ENCODE measurements at places on chromosomes 16 and 17.
A peak's percentile ranks its signal among the peaks of the same experiment; 100 is the strongest.

DNA sequence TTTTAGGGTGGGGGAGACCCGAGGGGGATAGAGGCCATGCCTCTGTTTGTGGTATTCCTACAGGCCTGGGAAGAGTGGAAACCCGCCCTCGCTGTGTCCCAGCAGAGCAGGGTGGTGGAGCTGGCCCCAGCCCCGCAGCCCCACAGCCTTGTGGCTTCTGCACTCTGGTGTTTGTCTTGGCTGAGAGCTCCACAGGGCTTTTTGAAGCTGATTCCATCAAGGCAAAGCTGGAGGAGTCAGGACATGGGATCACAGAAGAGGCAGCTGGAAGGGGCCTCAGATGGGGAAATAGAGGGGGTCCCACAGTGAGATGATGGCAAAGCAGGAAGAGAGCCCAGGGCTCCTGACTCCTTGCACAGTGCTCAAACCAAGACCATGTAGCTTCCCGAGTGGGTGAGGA, 5.0 kb upstream of the WFIKKN2 start:
- no peak for DNase-seq

- DNase-seq = no peak
Measured at GRCh38 chr17:1260770-1261161, 9.5 kb upstream of the BHLHA9 start.

DNA sequence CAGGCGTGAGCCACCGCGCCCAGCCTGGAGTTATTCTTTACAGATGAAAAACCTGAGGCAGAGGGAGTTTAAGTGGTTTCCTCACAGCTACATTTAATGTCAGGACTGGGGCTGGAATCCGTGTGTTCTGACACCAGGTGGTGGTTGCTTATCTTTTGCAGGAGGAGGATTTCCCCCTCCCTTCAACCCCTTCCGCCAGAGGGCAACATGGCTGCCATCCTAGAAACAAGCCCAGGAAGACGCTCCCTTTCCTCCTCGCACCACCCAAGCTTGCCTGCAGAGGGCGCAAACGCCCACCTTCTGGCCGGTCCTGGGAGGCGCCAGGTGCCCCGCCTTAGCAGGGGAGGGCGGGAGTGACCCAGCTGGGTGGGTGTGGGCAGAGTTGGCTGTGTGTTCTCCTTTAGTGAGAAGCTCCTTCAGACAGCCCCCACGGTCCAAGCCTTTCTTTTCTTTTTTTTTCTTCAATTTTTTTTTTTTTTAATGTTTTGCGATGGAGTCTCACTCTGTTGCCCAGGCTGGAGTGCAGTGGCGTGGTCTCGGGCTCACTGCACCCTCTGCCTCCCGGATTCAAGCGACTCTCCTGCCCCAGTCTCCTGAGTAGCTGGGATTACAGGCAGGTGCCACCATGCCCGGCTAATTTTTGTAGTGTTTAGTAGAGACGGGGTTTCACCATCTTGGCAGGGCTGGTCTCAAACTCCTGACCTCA, 9.9 kb upstream of the RAP1GAP2 start:
- peak; percentile 82 for DNase-seq

- DNase-seq = no peak
Measured at GRCh38 chr17:57615836-57616757, 129.0 kb downstream of the CCDC182 start.

Measured in stimulated activated CD8-positive, alpha-beta memory T cell treated with anti-CD3 and anti-CD28 coated beads, Interleukin-12 subunit alpha, Interleukin-12 subunit beta, amount 100 ng/mL, for 1 hour (primary cell).